ENCODE measurements at places on chromosomes 1 and 21. TPM values are rescaled to one million over a fixed set of nuclear protein-coding genes. Genes with fewer than 3 reads are reported as not detected.

HFM1 gene
- polyA plus RNA-seq: 10.2 TPM

CD48 gene
- polyA plus RNA-seq: 1.5 TPM

KLHDC8A gene
- polyA plus RNA-seq: 1.2 TPM

DNA sequence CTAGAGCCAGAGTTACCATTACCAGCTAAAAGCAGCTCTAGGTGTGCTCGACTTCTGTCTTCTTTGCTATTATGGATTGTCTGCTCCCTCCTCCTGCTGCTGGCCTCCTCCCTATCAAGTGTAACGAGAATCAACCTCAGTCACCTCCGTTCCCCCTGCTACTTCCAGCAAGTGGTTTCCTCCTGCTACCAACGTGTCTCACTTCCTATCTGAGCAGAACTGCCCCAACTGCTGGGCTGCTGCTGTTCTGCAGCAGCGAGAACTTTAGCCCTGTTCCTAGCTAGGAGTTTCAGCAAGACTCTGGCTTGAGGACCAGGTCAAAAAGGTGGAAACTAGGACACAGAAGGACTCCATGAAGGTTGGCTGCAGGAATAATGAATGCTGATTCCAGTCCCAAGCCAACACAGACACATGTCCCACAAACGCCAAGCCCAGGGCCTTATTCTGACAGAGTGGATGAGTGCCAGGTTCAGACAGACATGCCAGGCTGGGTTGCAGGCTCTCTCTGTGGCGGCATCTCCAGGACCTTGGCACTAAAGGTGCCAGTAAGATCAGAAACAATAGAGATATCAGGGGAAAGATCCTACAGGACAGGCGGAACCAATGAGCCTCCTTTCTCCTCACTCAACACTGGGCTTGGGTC is 46.9 kb downstream of the CD34 start:
- no peak for DNase-seq

CD101 gene
- polyA plus RNA-seq: 1.9 TPM

CSF3R gene
- 5.4 TPM for polyA plus RNA-seq

DNA sequence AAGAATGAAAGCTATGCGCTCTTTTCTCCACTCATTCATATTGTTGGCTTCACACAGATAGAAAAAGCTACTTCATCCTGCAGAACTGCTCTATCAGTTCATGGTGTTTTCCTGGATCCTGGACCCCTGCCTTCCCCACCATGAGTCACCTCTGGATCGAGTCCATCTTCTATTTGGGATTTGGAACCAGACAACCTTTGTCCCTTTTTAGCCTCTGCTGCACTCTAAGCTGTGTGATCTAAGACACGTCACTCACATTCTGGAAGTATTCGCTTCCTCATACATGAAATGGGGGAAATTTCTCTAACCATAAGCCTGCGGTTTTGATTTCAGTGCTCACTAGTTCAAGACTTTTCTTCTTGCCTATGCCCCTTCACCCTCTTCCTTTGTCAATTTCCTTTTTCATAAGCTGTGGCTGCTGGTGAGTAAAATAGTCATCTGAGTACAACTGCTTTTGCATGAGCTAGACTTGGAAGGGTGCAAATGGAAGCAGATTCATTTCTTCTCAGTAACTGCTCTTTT is 14.1 kb upstream of the DEGS1 start:
- no peak for DNase-seq

PYGO2 gene
- 41.5 TPM for polyA plus RNA-seq

GRCh38 chr21:28138272-28138671 is 854.4 kb downstream of the LTN1 start:
- no peak for DNase-seq

ILDR2 gene
- 18.1 TPM for polyA plus RNA-seq

KIF2C gene
- polyA plus RNA-seq: 22.7 TPM

DNA sequence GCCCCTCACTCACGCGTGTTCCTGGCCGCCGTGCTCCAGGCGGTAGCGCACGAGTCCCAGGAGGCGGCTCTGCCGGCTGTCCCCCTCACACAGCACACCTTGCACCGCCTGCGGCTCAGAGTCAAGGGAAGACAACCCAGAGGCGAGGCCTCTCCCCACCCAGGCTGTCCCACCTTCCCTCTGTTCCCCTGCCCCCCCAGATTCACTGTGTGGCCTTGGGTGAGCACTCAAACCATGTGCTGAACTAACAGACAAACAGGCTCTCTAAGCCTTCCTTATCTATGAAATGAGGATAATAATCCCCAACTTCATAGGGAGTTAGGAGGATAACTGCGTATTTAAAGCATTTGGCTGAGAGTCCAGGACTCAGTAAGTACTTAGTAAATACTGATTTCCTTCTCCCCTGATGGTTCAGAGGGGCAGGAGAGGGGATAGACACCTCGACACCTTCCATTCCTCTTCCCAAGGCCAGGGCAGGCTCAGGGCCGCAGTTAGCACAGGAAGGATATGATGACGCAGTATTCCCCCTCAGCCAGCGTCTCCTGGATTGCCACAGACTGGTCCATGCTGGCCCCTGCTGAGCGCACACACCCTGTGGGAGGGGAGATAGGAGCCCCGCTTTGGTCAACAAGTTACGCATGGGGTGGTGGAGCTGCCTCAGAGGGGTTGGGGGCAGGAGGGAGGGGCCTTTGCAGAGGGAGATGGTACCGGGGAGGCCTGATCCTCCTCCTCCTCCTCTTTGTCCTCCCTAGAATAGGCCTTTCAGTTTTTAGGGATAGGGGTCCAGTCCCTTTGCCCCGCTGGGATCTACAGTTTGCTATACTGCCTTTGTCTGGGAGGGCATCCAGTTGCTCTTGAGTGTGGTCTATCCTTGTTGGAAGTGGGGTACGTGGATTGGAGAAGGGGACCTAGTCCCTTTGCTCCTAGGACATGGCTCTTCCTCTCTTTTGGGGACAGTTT is 830 bp downstream of the INPP5B start:
- DNase-seq: no peak

DNA sequence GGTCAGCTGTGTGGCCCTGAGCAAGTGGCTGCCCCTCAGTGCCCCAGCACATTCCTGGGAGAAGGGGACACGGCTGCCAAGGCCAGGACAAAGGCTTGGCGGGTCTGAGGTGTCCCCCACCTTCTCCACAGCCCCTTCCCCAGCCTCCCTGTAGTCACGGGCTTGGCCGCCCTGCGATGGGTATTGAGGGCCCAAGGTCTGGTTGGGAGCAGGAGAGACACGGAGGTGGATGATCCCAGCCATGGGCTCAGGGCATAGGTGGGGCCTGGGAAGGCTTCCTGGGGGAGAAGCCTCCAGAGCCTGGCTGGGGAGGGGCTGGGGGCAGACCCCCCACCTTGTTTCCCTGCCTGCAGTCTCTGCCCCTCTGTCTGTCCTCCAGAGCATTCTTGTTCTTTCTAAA is 27.0 kb downstream of the TTC39A start:
- no peak for DNase-seq

GRCh38 chr1:15531003-15531402 is 4.4 kb downstream of the DNAJC16 start:
- no peak for DNase-seq

DNA sequence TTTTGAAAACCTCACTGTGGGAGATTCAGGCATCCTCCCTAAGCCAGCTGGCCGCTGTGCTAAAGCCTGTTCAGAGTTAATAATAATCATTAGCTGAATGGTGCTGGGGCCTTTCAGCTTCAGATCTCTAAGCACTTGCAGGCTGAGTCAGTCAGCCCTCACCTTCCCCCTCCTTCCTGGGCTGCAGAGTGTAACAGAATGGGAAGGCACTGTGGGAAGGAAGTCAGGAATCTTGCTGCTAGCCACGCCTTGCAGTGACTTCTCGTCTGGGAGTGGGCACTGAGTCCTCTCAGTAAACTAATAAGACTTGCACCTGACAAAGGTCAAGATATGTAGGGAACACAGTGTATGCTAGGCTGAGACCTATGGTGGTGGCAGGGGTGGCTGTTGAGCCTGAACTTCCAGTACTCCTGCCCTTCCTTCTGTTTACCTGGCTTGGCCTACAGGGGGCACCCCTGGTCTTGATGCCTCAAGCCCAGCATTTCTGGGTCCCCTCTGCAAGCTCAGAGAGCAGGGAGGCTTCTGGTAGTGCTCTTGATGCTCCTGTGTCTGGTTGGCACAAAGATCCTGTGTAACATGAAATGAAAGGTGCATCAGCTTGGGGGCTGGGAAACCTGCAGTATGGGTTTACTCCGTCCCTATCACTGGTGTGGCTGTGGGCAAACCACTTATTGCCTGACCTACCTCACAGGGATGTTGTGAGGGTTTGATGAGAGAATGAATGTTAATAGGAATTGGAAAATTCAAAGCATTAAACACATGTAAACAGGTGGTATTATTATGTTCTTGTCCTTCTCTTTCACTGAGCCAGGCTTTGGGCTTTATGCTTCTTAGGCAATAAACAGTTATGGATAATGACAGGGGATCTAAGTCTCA is 6.0 kb downstream of the CYB561D1 start:
- DNase-seq: no peak

- no peak for DNase-seq
These were observed 17.4 kb upstream of the IFNAR2 start for GRCh38 chr21:33212159-33212851.

CD2 gene
- polyA plus RNA-seq: 0.10 TPM

DNA sequence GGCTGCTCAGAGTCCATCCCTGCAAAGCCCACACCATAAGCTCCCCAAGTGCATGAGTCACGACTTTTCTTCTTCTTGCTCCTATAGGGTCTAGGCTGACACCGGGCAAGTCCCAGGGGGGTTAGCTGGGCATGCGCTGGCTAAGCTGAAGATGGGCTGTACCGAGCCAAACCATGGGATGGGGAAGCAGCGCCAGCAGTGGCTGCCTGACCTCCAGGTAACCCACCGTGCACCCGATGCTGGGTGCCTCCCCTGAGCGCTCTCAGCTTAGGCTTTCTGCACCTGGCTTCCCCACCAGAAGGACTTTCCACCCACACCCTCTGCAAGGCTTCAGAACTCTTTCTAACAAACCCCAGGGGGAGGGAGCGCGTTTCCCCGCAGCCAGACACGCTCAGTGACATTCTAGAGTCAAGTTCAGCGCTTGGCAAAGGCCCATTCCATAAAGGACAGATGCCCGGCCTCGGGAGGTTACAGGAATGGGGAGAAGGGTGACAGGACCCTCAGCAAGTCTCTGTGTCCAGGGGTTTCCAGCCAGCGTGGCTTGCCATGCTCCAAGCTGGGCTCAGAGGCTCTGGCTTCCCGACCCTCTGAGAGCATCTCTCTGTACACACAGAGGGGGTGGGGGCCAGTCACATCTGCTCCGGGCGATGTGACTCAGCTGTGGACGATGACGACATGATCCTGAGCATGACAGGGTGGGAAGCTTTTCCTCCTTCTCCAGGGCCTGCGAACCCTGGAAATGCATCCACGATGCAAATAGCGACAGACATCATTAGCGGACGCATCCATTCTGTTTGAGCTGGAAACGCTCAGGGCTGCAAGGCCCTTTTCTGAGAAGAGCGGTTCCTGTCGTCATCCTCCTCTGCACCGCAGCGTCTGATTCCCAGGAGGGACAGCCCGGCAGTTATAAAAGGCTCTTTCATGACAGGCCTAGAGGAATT is 107.8 kb downstream of the SIK1 start:
- no peak for DNase-seq

EXO1 gene
- 15.6 TPM for polyA plus RNA-seq

- no peak for DNase-seq
These were observed 108.2 kb upstream of the TMPRSS2 start for GRCh38 chr21:41616031-41616591.

DNA sequence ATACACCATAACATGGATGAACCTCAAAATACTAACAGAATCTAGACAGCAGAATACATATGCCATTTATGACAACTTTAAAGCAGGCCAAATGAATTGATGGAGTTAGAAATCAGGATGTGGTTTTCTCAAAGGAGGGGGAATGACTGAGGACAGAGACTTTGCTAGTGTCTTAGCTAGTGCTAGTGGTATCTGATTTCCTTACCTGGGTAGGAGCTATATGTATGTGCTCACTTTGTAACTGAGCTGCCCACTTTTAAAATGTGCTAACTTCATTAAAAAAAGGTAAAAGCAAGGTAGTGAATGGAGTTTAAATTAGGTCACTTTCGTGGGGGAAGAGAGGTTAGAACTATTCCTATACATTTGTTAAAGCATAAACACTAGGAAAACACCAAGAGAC is 2.6 kb downstream of the GTF2B start:
- no peak for DNase-seq

DNA sequence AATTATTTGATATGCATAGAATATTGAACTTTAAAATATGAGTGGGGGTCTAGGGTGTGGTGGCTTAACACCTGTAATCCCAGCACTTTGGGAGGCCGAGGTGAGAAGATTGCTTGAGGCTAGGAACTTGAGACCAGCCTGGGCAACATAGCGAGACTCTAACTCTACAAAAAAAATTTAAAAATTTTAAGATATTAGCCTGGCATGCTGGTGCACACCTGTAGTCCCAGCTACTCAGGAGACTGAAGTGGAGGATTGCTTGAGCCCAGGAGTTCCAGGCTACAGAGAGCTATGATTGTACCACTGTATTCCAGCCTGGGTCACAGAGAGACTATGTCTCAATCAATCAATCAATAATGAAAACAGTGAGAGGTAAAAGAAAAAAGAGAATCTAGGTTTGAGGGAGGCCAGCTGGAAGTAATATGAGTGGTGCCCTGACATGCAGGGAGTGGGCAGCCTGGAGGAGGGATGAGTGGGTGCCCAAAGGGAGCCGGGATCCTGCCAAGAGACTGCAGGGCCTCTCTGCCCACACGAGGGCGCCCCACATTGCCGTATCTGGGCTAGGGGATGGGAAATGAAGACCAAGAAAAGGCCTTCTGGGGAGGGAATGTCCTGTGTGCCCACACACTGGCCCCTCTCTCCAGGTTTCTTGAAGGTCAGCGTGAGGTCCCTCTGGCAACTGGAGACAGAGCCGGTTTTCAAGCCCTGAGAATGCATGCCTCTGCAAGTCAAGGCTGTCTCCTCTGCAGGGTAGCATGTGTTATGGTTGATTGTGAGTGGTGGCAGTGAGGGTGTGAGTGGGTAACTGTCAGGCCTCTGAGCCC is 93.9 kb upstream of the PPM1J start:
- DNase-seq: no peak

DNA sequence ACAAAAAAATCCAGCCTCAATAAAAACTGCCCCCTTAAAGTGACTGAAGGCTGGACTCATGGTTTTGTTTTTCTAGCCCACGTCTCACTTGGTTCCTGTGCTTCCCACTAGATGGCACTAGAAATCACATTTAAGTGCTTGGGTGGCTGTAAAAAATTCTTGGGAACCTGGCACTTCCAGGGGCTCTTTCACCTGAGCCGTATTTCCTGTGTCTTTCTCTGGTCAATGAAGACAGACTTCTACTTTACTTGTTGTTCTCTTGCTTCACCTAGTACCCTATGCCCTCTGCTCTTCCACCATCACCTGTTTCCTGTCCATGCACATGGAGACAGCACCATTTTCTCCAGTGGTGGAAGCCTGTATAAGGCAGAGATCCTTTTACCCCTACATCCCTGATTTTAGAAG is 20.0 kb downstream of the METTL13 start:
- peak; percentile 45 for DNase-seq

NES gene
- polyA plus RNA-seq: 150 TPM

GRCh38 chr1:184027826-184028695 is 9.5 kb downstream of the COLGALT2 start:
- DNase-seq: no peak

DNA sequence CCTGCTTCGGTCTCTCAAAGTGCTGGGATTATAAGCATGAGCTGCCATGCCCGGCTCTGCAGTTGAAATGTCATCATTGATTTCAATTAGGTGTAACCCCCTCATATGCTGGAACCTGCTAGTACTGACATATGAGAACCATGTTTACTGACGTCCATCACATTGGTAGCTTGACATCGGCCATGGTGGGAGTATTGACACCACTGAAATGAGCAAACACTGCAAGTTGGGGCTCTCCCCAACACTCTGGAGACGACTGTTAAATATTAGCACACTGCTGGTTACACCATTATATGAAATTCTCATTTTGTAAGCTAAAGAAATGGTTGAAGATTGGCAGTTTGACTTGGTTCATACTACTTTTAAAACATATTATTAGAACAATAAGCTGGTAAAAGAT is 63.7 kb downstream of the CNST start:
- DNase-seq: no peak

Data from renal cortex interstitium (tissue), 15 donors.